ENCODE measurements at places on chromosomes 7 and 10.

DNA sequence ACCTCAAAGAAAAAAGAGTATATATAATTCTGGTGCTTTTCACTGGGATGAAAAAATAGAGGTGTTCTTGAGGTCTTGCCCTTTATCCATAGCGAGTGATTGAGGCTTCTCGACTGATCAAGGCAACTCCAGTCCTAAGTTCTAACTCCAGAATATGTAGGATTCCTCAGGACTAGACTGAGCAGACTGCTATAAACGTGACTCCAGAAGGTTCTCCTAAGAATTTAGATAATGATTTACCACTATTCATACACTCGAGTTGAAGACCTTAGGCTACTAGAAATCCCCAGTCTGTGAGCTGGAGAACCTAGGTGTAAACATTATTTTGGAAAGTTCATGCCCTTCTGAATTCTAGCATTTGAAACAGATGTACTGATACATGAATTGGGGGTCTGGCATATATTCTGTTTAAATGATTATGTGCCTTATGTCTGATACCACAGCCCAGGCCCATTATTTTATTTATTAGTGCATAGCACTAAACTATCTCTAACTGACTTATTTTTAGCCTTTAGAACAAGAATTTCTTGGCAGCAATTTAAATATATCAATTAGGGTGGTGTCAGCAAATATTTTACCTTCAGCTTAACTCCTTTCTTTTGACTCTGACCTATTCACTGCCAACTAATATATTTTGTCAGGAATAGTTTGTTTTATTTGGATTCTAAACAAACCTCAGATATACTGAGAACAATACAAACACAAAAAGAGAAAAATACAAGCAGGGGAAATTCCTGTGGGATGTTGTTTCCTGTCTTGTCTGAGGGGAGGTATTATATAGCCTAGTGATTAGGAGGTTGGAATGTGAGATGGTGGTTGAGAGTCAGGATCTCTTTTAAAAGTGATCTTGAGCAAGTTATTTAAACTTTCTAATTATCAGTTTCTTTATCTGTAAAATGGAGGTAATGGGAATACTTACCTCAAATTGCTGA is 75.8 kb downstream of the PODXL start:
- no peak for DNase-seq

DNA sequence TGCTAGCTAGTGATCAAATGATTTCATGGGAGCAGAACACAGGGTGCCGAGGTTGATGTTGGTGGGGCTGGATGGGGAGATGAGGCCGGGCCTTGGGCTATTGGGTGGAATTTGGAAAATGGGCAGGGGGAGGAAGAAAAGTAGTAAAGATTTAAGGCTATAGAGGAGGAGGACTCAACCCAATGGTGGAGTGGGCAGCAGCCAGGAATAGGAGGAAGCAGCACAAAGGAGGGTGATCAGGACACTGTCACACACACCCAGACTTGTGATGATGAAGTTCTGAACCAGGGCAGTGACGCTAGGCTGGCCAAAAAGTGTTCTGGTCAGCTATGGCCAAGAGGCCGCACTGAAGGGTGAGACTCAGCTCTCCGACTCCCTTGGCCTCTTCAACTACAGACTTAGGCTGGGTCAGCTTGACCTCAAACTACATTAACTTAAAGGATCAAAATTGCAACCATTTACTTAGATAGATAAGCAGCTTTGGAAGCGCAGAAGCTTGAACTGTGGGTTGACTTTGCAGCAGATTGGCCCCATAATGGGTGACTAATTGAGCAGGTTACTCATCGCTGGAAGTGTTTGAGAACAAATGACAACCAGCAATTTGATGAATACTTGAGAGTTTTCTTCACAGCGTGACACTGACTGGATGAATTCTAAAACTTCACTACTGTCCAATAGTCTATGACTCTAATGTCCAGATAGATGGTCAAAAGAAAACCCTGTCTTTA is 29.4 kb upstream of the GPR26 start:
- no peak for DNase-seq

DNA sequence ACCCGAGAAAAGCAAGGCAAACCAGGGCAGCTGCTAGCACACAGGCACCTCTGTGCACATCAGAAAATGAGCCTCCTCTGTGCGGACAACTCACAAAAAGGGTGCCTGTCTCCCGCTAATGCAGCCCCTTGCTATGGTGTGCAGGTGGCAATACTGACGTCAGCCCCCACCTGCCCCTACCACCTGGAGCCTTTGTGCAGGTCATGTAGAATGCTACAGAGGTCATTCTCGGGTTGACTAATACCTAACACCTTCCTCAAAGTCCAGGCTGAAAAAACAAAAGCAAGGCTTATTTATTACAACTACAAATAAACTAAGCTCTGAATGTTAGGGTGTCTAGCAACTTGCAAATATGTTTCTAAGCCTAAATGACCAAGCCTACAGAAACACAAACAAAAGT is 13.9 kb downstream of the PIP4K2A start:
- no peak for DNase-seq

DNA sequence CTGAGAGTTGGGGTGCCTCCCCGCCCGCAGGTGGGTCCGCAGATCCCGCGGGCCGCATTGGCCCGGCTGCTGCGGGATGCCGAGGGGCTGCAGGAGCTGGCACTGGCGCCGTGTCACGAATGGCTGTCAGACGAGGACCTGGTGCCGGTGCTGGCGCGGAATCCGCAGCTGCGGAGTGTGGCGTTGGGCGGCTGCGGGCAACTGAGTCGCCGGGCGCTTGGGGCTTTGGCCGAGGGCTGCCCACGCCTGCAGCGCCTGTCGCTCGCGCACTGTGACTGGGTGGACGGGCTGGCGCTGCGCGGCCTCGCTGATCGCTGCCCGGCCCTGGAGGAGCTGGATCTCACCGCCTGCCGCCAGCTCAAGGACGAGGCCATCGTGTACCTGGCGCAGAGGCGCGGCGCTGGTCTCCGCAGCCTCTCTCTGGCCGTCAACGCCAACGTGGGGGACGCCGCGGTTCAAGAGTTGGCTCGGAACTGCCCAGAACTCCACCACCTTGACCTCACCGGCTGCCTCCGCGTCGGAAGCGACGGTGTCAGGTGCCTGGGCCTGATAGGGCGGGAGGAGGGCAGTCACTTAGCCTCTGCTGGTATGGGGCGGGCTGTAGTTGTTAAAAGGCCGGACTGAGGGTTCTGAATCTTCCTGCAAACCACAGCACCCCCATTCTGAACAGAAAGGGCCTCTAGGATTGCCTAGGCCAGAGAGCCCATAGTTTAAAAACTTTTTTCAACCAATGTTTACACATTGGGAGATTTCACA is 1.3 kb downstream of the FBXL15 start:
- no peak for DNase-seq

DNA sequence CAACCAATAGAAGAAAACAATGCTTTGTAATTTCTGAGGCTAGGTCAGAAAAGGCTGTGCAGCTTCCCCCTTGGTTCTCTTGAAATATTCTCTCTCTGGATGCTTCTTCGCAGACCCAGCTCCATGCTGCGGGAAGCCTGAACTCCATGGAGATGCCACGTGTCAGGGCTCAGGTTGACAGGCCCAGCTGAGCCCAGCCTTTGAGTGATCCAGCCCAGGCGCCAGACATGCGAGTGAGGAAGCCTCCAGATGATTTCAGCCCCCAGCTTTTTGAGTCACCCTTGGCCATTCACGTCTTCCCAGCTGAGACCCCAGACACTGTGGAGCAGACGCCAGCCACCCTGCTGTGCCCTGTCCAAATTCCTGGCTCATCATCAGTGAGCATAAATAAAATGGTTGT is 378.4 kb upstream of the NRP1 start:
- no peak for DNase-seq

GRCh38 chr7:114921631-114922025 is 266 bp upstream of the MDFIC start:
- DNase-seq, result no peak

DNA sequence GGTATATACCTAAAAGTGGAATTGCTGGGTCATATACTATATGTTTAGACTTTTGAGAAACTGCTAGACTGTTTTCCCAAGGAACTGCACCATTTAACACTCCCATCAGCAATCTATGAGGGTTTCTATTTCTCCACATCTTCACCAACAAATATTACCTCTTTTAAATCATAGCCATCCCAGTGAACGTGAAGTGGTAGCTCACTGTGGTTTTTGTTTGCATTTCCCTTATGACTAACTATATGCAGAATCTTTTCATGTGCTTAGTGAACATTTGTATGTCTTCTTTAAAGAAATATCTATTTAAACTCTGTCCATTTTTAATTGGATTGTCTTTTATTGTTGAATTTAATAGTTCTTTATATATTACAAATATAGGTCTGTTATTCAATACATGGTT is 115.8 kb upstream of the SEC61G start:
- DNase-seq, result no peak

GRCh38 chr7:117053432-117053831 is 100.1 kb downstream of the ST7 start:
- DNase-seq, result no peak

- DNase-seq, result peak; percentile 12
These were observed 6.9 kb upstream of the CYP2E1 start for GRCh38 chr10:133520193-133520738.

Measured in esophagus squamous epithelium (tissue), 5 donors.